ENCODE measurements at places on chromosomes 13 and 19. TPM values are rescaled to one million over a fixed set of nuclear protein-coding genes. Genes with fewer than 3 reads are reported as not detected.
A peak's percentile ranks its signal among the peaks of the same experiment; 100 is the strongest.

SNRNP70 gene
- 234 TPM for total RNA-seq

ZNF682 gene
- 9.4 TPM for total RNA-seq

LYL1 gene
- total RNA-seq = 2.5 TPM

CD70 gene
- 12.6 TPM for total RNA-seq

MEIOSIN gene
- total RNA-seq = not detected

SPACA7 gene
- not detected for total RNA-seq

C1QTNF9B gene
- total RNA-seq = not detected

SERPINE3 gene
- not detected for total RNA-seq

PPP1R37 gene
- total RNA-seq = 21.1 TPM

KLK12 gene
- not detected for total RNA-seq

SIAH3 gene
- total RNA-seq = 0.12 TPM

GRCh38 chr19:3723883-3724282 is 15.7 kb downstream of the TJP3 start:
- peaks cover 10% of the 10 kb centered on the region for H3K4me1 ChIP-seq
- DNase-seq = no peak
- H3K36me3 ChIP-seq = no peaks in the 10 kb centered on the region

DNA sequence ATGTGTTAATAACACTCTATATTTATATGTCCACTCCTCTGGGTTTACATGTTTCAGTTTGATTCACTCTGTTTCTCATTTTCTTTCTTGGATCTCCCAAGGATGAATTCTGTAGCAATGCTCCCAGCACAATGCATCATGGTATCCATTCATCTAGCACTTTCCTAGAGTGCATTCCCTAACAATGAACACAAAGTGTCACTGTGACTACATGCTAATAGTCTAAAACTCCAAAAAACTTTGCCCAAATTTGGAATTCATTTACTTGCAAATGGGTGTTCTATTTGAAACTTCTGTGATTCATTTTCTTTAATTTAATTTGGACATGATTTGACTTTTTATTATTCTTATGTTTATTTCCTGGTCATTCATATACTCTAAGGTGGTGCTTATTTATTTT is 286.3 kb downstream of the POU4F1 start:
- H3K4me1 ChIP-seq = no peaks in the 10 kb centered on the region
- no peaks in the 10 kb centered on the region for H3K27me3 ChIP-seq
- H3K27ac ChIP-seq = no peak overlapping the region

GRCh38 chr13:24251525-24251924 is 57.9 kb upstream of the C1QTNF9 start:
- peak overlapping the region; percentile 93 for H3K27ac ChIP-seq
- peaks cover 48% of the 10 kb centered on the region for H3K36me3 ChIP-seq
- DNase-seq = peak; percentile 94
- no peaks in the 10 kb centered on the region for H3K27me3 ChIP-seq

- H3K4me1 ChIP-seq = peaks cover 15% of the 10 kb centered on the region
- no peak overlapping the region for H3K27ac ChIP-seq
- H3K27me3 ChIP-seq = peaks cover 2% of the 10 kb centered on the region
- no peak overlapping the region for H3K4me3 ChIP-seq
- DNase-seq = no peak
Observed at GRCh38 chr13:30829833-30830637, 76.0 kb upstream of the MEDAG start.

GRCh38 chr13:98937911-98938381 is 39.9 kb downstream of the DOCK9 start:
- H3K36me3 ChIP-seq = peaks cover 28% of the 10 kb centered on the region
- H3K4me3 ChIP-seq = no peak overlapping the region
- DNase-seq = no peak
- no peaks in the 10 kb centered on the region for H3K4me1 ChIP-seq
- H3K27ac ChIP-seq = no peak overlapping the region

DNA sequence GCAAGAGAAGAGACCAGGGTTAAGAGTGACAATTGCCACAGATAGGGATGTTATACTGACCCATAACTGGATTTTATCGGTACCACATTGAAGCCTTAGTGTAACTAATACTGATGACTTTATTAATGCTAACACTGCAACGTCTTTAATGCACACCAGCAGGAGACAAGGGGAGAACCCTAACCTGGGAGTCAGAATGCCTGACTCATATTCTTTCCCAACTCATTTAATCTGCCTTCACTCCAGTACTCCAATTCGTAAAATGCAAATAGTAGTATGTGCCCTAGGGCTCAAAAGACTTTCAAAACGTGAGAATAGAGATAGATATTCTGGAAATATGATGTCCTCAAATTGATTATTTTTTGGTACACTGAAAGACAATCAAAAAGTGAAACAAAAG is 62.4 kb downstream of the GPC6 start:
- no peak for DNase-seq
- no peak overlapping the region for H3K4me3 ChIP-seq
- no peaks in the 10 kb centered on the region for H3K4me1 ChIP-seq
- no peak overlapping the region for H3K27ac ChIP-seq

DNA sequence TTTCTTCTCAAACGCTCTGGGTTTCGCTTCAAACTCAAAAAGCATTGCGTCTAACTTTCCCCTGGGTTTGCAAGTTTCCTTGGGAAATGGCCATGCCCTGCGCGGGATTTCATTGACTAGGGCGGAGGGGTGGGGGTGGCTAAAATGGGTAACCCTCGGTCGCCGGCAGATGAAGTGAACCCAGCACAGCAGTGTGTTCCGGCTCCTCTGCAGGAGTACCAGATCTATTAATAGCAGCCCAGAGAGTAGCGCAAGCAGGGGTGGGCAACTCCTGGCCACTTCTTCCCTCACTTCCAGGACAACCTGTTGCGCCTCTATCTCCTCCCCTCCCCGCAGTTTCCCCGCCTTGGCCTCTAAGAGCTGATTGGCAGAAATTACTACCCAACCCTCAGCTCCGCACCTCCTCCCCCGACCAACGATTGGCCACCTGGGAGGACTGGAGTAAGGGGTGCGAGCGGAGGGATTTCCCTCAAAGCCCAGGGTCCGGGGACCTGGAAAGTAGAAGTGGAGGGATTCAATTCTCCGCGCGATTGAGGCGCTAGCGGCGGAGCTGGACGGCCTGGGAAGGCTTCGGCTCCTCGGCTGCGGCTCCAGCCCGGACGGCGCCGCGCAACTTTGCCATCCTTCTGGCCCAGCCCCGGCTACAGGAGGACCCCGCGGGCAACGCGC is at the start of gene FREM2:
TSS of gene FREM2 (plus strand) at position 501 of the 669 bp plus-strand sequence. CDS start 268 bp downstream, outside the sequence.
- no peaks in the 10 kb centered on the region for H3K36me3 ChIP-seq
- H3K27me3 ChIP-seq = peaks cover 21% of the 10 kb centered on the region
- no peak within 1 kb of the TSS for H3K27ac ChIP-seq
- DNase-seq = no peak

GRCh38 chr19:35868172-35868822 is at the start of gene APLP1:
Gene APLP1, plus strand, starts transcription at chr19:35868574. Its CDS starts 63 bp downstream, at chr19:35868637.
- peaks cover 18% of the 10 kb centered on the region for H3K4me1 ChIP-seq
- peak within 1 kb of the TSS; percentile 52 for H3K4me3 ChIP-seq
- peak; percentile 59 for DNase-seq
- H3K27ac ChIP-seq = no peak within 1 kb of the TSS
- H3K27me3 ChIP-seq = peaks cover 37% of the 10 kb centered on the region
- no peaks in the 10 kb centered on the region for H3K36me3 ChIP-seq

DNA sequence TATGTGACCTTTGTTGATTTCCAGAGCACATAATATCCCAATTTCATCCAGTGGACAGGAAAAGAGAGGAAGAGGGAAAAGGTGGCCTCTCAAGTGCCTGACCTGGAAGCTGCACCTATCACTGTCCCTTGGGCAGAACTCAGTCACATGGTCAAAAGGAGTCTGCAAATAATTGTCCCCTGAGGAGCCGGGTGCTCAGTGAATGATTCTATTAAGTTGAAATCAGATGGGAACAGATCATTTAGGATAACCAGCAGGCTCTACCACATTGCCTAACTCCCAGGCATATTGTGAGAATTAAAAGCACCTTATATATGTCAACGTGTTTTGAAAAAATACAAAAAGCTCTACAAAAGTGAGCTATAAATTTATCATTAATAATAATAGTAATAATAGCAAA is 6.8 kb downstream of the KL start:
- no peak overlapping the region for H3K4me3 ChIP-seq
- peaks cover 57% of the 10 kb centered on the region for H3K27me3 ChIP-seq
- H3K4me1 ChIP-seq = no peaks in the 10 kb centered on the region
- no peaks in the 10 kb centered on the region for H3K36me3 ChIP-seq
- no peak overlapping the region for H3K27ac ChIP-seq
- DNase-seq = no peak

DNA sequence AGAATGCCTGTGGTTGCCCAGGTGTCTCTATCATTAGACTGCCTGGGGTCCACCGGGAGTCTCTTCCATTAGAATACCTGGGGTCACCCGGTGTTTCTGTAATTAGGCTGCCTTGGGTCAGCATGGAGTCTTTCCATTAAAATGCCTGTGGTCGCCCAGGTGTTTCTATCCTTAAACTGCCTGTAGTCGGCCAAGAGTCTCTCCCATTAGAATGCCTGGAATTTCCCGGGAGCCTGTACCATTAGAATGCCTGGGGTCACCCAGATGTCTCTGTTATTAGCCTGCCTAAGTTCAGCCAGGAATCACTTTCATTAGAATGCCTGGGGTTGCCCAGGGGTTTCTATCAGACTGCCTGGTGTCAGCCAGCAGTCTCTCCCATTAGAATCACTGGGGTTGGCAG is 1492.8 kb downstream of the UQCRFS1 start:
- H3K27ac ChIP-seq = no peak overlapping the region
- H3K4me1 ChIP-seq = no peaks in the 10 kb centered on the region
- no peak overlapping the region for H3K4me3 ChIP-seq
- H3K36me3 ChIP-seq = no peaks in the 10 kb centered on the region
- no peak for DNase-seq

GRCh38 chr19:40279761-40280607 is 5.2 kb downstream of the AKT2 start:
- H3K4me3 ChIP-seq = no peak overlapping the region
- no peaks in the 10 kb centered on the region for H3K36me3 ChIP-seq

- H3K4me3 ChIP-seq = no peak overlapping the region
- H3K27ac ChIP-seq = no peak overlapping the region
- H3K4me1 ChIP-seq = no peaks in the 10 kb centered on the region
- no peak for DNase-seq
- H3K36me3 ChIP-seq = no peaks in the 10 kb centered on the region
Observed at GRCh38 chr13:107462501-107462900, 752.8 kb downstream of the LIG4 start.

- peaks cover 4% of the 10 kb centered on the region for H3K36me3 ChIP-seq
- DNase-seq = no peak
- no peak overlapping the region for H3K27ac ChIP-seq
- H3K4me1 ChIP-seq = peaks cover 9% of the 10 kb centered on the region
- peak overlapping the region; percentile 54 for H3K4me3 ChIP-seq
- H3K27me3 ChIP-seq = peaks cover 2% of the 10 kb centered on the region
Observed at GRCh38 chr19:57171551-57172081, 4.3 kb upstream of the DUXA start.

DNA sequence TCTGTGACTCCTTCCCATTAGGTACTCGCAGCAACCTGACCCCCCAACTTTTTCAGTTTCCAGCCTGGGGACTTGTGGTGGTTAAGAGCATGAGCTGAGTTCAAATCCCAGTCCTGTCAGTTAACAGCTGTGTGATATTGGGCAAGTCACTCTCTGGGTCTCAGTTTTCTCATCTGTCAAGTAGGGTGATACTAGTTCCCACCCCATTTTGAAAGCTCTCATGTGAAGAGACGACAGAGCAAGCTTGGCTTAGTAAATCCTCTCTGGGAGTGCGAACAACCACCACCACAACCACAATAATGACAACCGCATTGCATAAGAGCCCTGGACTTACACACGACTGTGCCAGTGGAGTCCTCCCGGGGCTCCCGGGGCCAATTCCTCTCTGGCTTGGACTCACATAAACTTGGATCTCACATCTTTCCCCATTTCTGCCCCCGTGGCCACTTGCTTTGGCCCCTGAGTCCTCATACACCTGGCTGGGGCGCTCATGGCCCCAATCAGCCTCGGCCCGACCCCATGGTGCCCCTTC is 454 bp downstream of the BLVRB start:
- H3K4me1 ChIP-seq = peaks cover 36% of the 10 kb centered on the region
- DNase-seq = peak; percentile 40
- H3K36me3 ChIP-seq = peaks cover 6% of the 10 kb centered on the region
- peaks cover 19% of the 10 kb centered on the region for H3K27me3 ChIP-seq

DNA sequence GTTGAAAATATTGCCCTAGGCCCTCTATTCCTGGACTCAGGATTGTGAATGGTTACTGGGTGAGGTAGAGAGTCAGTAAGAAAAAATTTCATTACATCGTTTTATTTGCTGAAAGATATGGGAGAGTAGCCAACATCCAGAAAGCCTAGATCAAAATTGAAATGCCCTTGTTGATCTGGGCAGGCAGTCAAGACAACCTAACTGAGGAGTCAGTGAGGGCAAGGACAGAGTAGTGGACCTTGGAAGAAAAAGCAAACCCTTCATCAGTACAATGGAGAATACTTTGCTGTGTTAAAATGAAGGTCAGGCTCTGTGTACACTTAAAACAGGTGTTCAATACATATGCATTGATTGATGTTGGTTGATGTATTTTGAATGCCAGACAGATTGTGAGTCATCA is 576.7 kb downstream of the OLFM4 start:
- H3K4me3 ChIP-seq = no peak overlapping the region
- no peaks in the 10 kb centered on the region for H3K36me3 ChIP-seq
- H3K4me1 ChIP-seq = no peaks in the 10 kb centered on the region
- DNase-seq = no peak

GRCh38 chr19:3249408-3249807 is 24.9 kb downstream of the CELF5 start:
- no peak overlapping the region for H3K4me3 ChIP-seq
- no peak overlapping the region for H3K27ac ChIP-seq
- DNase-seq = no peak
- no peaks in the 10 kb centered on the region for H3K4me1 ChIP-seq
- H3K36me3 ChIP-seq = no peaks in the 10 kb centered on the region

All from activated CD4-positive, alpha-beta T cell treated with anti-CD3 and anti-CD28 coated beads, Interleukin-2, amount 10 ng/mL, durations not matched to agents 7 days and 5 days (primary cell).